ENCODE measurements at places on chromosomes 4 and X.

DNA sequence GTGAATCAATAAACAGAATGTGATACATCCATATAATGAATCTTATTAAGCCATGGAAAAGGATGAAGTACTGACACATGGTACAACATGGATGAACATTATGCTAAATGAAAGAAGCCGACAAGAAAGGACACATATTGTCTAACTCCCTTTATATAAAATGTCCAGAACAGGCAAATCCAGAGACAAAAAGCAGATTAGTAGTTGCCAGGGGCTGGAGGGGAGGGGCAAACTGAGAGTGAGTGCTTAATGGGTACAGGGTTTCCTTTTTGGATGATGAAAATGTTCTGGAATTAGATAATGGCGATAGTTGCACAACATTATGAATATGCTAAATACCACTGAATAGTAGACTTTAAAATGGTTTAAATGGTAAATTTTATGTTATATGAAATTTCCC lies 17.4 kb downstream of the ADGRG4 start:
- no peak for DNase-seq

- no peak for DNase-seq
Observed at GRCh38 chr4:54746218-54746617, 88.5 kb downstream of the KIT start.

DNA sequence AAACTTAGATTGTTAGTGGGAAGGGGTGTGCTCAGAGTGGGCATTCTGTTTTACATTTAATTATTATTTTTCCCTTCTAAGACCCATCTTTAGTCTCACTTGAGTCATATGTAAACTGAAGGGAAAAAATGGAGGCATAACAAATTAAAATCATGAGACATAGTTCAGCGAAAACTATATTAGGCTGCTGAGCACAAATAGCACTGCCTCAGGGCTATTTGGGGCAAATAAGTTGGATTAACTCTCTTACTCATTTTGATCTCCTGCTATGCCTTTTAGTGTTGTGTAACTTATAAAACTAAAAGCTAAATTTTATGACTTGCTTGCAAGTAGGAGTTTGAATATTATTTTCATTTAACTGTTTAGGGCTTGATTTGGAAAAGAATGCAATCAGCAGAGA lies 1329.2 kb upstream of the PCDH7 start:
- DNase-seq, result no peak

DNA sequence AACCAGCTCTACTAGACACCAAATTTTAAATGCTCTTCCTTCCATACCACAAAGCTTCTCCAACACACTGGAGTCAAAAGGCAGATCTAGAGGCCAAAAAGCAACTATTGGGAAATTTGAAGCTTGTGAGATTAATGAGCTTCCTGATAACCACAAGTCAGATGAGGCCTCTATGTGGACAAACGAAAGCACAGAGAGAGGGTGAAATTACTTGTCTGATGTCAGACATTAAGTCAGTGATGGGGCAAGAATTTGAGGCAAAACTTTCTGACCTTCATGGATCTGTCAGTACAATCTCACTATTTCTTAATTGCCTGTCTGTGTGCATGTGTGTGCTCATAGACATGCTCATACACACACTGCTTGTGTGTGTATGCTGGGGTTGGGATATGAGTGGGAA lies 103.6 kb downstream of the GUCY2F start:
- DNase-seq, result no peak

GRCh38 chr4:155353923-155354540 lies 22.7 kb downstream of the MAP9 start:
- DNase-seq, result no peak

- DNase-seq, result no peak
Observed at GRCh38 chr4:119526786-119527550, 101.6 kb downstream of the PDE5A start.

DNA sequence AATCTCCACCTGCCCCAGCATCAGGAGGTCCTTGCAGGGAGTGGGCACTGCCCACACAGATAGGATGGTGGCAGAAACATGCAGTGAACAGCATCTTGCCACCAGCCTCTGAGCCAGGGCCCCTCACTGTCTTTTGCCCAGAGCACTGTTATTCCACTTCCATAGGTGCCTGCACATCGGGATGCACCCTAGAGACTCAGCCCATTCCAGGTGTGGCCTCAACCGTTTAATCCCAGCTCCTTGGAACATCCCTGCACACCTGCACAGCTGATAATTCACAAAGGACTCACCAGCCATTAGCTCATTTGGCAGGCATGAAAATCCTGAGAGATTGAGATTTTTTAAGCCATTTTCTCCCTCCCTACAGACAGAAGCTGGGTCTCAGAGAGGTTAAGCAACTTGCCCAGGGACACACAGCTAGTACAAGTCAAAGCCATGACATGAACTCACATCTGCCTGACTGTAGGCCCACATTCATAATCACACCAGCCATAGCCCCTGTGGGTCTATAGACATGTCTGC lies 116.3 kb downstream of the EFNB1 start:
- no peak for DNase-seq

DNA sequence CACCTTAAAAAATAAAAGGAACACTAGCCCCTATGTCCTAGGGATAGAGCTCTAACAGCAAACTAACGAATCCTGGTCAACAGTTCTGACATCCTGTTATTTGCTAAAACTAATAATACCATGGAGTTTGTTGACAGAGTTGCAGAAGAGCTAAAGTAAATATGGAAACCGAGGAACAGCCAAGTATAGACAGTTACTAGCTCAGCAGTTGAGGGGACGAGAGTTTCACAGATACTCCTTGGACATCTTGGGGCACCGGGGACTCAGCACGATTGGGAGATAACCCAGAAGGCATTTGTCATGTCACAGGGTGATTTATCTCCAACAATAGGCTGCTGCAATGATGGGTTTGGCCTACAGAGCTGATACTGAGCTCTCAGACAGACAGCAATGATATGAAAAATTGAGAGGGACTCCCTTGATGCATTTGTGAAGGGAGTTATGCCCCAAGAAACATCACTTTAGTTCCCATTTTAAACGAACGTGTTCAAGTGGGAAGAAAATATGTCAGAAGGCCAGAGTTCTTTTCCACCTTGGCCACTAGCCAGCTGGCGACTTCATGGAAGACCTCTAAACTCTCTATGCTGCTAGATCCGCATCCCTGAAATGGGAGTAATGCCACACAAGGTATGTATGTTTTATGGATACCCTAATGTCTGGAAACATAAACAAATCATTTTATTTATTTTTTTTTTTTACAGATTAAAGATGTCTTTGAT lies 48.6 kb downstream of the TSC22D3 start:
- DNase-seq, result no peak

DNA sequence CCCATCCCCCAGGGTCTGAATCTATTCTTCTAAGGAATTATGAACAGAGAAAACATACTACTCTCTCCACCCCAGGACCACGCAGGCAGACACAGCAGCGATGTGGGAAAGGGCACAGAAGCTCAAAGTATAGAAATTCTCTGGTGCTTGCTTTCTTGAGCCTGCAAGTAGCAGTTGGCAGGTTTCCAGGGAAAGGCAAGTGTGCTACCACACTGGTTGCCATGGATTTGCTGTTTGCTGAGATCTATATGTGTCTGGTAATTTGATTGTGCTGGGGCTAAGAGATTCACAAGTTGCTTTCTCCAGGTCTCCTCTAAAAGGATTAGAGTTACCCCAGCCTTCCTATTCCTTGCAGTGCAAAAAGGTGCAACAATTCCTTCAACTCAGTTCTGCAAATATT lies 83.1 kb downstream of the GUCY2F start:
- no peak for DNase-seq

DNA sequence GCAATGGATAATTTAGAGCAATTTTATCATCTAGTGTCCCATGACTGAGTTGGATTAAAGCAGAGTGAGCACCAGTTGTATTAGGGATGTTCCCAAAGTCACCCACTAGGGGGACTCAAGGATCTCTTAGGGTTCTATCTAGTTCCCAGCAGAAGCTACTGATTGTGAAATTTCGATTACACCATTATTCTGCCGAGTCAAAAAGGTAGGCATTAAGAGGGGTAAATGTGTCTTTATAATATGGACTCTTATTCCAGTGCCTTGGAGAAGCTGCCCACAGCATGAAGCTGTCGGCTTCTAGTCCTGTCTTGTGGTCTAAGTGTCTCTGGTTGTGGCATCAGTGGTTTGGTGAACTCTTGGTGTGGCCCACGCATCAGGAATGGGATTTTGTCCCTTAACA lies 53.3 kb downstream of the RGS12 start:
- DNase-seq, result no peak

GRCh38 chrX:10741550-10741949 lies 121.2 kb upstream of the MID1 start:
- no peak for DNase-seq

GRCh38 chr4:108922191-108922590 lies 159.3 kb upstream of the ETNPPL start:
- DNase-seq, result no peak

DNA sequence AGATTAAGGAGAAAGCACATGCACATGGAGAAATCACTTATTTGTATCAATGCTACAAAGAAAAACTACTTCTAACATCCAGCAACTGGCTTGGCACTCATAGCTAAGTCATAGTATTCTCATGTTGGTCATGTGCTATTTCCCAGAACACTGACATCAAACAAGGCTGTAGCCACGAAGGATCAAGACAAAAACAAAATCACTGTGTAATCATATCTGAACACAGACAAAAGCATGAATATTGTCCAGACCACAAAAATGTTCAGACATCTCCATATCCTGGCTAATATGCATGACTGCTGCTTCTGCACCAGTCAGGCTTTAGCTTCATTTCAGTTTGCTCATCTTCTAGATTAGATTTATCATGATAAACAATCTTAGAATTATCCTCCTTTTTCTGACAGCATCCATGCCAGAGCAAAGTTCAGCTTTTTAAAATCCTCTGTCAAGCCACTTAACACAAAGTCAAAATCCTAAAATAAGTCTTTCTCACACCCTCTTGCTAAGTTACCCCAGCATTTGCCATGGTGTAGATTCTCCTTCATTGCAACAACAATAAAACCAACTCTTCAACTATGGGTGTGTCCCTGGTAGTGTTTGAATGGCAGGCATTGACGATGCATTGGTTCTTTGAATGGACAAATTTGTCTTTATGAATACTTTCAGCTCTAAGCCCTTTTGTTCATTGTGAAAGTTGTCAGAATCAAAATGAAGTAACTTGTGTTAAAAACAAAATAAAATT lies 39.1 kb upstream of the NPFFR2 start:
- no peak for DNase-seq

DNA sequence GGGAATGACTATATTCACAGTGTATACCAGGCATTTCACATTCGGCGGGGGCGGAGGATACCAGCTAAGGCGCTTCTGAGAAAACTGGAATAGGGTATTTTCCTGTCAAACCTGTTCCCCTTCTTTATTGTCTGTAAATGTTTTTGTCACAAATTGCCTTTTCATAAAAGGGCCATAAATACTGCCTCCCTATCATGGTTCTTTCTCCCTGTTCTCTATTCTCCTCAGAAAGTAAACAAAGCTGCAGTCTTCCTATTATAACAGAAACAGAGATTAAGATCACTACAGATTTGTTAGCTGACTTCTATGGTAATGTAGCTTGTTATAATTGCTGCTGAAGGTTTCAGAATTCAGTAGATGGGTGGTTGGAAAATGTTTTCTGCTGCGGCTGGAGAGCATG lies 32.2 kb downstream of the MID2 start:
- no peak for DNase-seq

GRCh38 chr4:184011826-184012380 lies 106.8 kb downstream of the STOX2 start:
- DNase-seq, result no peak

DNA sequence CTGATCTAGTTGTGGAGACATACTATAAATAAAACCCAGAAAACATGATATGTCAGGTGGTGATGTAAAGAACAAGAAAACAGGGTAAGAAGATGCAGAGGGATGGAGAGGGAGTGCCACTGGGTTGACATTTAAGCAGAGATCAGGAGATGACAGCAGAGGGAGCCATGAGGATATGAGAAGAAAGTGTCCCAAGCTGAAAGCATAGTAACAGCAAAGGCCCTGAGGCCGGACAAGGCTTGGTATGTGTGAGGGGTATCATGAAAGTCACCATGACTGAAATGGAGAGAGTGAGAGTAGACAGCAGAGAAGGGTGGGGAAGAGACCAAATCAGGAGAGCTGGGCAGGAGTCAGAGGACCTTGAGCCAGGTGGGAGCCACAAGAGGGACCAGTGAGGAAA lies 3.4 kb downstream of the GPKOW start:
- no peak for DNase-seq

DNA sequence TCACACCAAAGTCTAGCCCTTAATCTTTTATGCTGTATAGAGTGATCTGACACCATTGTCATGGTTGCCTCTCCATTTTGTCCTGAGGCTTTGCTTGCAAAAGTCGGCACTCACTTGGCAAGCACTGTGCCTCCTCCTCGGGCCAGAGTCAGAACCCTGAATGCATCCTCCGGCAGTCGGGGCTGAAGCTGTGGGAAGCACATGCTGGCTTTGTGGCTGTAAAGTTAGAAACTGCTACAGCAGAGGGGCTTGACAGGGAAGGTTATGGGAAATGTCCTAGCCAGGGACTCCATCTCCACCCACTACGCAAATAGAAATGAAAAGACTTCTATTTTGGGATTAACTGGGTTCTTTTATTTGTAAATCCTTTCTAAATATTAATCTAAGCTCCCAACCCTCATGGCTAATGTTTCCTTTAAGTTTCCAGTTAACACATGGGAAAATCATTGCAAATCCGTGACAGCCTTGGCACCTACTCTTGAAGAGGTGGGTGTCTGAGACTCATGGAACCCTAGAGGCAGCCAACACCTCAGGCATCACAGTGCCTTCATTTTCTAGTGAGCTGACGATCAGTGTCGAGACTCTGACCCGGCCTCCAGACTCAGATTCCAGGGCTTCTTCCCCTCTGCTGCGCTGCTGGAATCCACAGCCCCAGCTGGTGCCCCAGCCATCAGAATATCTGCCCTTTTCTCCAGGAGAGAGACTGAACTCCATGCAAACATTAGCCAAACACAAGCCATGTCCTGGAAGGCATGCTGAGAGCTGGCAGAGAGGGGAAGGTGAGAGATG lies 7.9 kb upstream of the CLDN24 start:
- DNase-seq, result no peak

DNA sequence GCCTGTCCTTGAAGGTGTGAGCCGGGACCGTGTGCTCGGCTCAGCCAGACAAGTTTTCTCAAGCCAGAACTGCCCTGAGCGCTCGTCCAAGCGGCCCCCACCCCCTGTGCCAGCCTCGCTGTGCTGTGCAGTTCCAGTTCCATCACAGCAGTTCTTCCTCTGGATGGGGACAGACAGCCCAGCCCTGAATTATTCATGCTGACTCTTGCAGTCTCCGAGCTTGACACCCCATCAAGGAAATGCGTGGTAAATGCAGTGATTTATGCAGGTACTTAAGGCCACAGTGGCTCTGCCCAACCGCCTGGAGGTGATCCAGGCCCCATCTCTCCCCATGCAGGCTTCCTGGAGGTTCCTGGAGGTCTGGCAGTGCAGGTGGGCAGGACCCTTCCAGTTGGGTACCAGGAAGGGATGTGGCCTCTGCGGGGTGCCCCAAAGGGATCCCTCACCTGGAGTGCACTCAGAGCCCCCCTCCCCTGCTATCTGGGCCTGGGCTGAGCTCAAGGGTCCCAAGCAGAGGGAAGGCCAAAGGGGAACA lies 44.8 kb upstream of the HMX1 start:
- DNase-seq, result no peak
